IMR-90 (cell line): ENCODE measurements at places on chromosomes 6 and 20.
A peak's percentile ranks its signal among the peaks of the same experiment; 100 is the strongest.

- no peak for DNase-seq
These were observed 98.3 kb upstream of the PDE7B start for GRCh38 chr6:135753196-135753595.

GRCh38 chr6:89500611-89501010, 67.7 kb downstream of the ANKRD6 start:
- DNase-seq = no peak

DNA sequence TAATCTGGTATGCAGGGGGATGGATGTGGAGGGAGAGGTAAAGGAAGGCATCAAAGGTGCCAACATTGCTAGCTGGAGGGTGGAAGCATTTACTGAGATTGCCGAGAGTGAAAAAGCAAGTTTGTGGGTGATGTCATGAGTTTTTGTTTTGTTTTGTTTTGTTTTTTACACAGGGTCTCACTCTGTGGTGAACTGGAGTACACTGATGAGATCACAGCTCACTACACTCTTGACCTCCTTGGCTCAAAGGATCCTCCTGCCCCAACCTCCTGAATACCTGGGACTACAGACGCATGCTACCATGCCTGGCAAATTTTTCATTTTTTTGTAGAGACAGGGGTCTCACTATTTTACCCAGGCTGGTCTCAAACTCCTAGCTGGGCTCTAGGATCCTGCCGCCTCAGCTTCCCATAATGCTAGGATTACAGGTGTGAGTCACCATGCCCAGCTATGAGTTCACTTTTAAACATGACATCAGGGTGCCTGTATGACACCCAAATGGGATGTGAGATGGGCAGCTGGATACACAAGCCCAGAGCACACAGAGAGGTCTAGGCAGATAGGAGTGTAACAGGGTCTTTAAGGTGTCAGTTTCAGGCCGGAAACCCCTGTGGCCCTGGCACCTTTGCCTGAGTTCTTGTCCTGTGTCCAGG, 35.1 kb upstream of the HMGA1 start:
- DNase-seq = peak; percentile 53

- no peak for DNase-seq
These were observed 15.3 kb downstream of the TCFL5 start for GRCh38 chr20:62846166-62846890.

- peak; percentile 88 for DNase-seq
These were observed 149.3 kb downstream of the UTRN start for GRCh38 chr6:144434308-144434990.

- DNase-seq = no peak
These were observed 175.8 kb upstream of the RALGAPA2 start for GRCh38 chr20:20888266-20888656.

GRCh38 chr6:48757661-48758060, 646.7 kb upstream of the PTCHD4 start:
- no peak for DNase-seq

DNA sequence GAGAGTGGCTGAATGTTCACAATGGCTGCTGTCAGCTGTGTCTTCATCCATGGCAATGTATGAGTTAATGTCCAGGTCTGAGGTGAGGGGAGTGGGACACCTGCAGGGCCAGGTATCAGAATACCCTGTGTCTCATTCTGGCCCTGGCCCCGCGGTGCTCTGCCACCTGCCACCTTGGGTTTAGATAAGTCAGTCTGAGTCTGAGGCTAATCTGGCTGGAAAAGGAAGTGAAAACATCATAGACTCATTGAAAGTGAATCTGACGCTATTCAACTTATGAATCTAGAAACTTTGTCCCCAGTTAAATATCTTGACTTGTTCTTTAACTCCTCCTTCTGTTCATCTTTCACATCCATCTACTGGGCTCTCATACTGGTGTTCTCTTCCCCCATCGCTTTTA, 267.1 kb upstream of the JAG1 start:
- DNase-seq = no peak

DNA sequence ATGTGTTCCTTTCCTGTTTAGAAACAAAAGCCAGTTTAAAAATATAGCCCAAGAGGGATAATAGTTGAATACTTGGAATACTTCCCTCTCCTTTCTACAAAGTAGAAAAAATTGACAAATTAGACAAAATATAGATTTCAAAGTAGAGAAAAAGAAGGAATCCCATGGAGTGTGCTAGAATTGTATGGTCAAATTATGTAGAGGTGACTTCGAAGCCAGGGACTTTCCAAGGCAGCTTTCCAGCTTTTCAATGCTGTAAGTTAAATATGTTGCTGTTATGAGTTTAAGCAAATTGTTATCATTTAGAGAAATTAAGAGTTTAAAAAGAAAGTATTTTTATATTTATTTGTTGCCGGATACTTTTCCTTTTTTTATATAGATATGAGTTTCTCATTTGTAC, 415.5 kb upstream of the OPRM1 start:
- DNase-seq = no peak

DNA sequence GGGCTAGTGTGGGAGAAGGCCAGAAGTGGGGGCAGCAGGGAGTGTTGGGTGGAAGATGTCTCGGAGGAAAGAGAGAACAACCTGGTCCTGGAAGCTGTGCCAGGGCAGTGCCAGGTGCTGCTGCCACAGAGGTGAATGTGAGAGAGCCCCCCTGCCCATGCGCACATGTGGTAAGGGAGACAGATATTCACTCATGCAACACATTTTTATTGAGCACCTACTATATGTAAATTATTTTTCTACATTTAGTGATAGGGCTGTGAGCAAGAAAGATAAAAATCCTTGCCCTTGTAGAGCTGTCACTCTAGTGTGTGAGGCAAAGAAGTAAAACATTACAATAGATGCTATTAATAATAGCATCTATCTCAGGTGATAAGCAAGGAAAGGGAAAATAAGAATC, 471 bp downstream of the CLPSL1 start:
- no peak for DNase-seq
